ENCODE measurements at places on chromosomes 3 and 15.

- no peak for DNase-seq
These were observed 32.8 kb downstream of the LINGO1 start for GRCh38 chr15:77599899-77600298.

DNA sequence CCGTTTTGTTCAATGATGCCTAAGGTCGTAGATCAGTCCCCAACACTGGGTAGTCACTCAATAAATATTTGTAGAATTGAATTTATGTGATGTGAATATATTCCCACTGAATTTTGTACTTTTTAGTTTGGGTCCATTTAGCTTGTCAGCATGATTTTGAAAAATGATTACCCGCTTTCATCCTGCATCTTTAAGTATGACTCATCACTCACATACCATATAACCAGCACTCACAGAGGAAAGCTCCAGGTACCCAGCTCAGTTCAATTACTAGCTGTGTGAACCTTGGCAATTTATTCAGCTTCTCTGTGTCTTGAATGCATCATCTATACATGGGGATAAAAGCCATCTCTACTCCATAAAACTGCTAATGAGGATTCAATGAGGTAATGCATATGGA lies 2.2 kb upstream of the MLF1 start:
- DNase-seq, result no peak

- no peak for DNase-seq
These were observed 803.5 kb downstream of the PLOD2 start for GRCh38 chr3:145357453-145357852.

GRCh38 chr15:78291698-78292097 lies 7.7 kb downstream of the SKIC8 start:
- DNase-seq, result no peak

DNA sequence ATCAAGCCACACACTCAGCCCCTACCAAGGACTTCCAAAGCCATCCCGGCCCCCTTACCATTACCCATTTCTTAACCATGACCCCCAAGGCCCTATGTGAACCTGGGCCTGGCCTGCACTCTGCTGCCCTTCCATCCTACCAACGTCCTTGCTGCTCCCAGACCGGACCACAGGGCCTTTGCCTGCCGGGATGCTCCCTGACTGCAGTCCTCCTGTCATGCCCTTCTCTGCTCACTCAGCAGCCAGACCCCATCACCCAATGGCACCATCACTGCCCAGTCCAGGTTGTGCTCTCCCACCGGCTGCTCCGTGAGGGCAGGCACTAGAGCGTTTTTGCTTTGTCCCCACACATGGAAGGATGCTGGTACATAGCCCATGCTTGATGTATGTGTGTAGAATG lies 73.7 kb downstream of the OCA2 start:
- DNase-seq, result no peak

DNA sequence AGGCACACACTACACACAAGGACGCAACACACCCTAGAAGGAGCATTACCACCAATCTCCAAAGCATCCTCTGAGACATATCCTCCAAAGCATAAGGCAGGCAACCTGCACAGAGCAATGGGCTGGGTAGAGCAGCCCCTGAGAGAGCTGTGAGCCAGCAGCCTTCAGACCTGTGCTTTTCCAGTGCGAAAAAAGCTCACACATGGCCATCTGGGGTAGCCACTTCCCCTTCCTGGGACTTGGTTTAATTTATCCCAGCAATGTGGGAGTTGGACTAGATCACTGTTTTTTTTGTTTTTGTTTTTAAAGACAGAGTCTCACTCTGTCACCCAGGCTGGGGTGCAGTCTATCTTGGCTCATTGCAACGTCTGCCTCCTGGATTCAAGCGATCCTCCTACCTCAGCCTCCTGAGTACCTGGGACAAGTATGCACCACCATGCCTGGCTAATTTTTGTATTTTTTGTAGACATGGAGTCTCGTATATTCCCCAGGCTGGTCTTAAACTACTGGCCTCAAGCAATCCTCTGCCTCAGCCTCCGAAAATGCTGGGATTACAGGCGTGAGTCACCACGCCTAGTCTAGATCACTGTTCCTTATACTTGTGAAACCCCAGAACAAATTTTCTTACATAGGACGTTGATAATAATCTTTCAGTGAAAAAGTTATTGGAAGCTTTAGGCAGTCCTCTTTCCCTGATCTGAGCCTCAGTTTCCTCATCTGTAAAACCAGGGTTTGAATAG lies 18.9 kb downstream of the PTPN23 start:
- DNase-seq, result no peak

DNA sequence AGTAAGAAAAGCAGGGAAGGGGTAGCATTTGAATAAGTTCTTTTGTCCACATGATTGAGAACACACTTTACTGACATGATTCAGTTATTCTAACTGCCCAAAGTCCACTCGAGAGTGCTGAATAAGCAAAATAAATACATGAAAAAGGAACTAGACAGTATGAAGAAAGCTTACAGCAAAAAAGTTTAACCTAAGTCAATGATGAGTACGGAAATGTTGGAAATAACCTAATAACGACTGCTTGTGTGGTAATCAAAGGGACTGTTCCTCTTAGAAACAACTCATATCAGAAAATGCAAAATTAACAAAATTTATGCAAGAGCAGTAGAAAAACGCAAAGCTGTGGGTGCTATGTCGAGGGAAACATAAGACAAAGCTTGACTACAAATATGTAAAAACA lies 36.6 kb downstream of the DMXL2 start:
- no peak for DNase-seq

- DNase-seq, result no peak
These were observed 730.8 kb upstream of the EPHA6 start for GRCh38 chr3:96083610-96084009.

GRCh38 chr3:39910826-39911464 lies 101.5 kb downstream of the MYRIP start:
- no peak for DNase-seq
